ENCODE measurements at places on chromosomes 11 and 22. TPM values are rescaled to one million over a fixed set of nuclear protein-coding genes. Genes with fewer than 3 reads are reported as not detected.

The NR1H3 gene
- total RNA-seq = 25.5 TPM

The FAT3 gene
- total RNA-seq = 35.1 TPM

The ARHGAP8 gene
- total RNA-seq = 166 TPM

The UCP3 gene
- 4.5 TPM for total RNA-seq

The SNX15 gene
- total RNA-seq = 19.2 TPM

The CSF2RB gene
- 0.56 TPM for total RNA-seq

The TRMT2A gene
- total RNA-seq = 78.1 TPM

The FAM227A gene
- 10.3 TPM for total RNA-seq

The LYVE1 gene
- 0.25 TPM for total RNA-seq

The SYT7 gene
- total RNA-seq = 9.4 TPM

All from mesothelial cell of epicardium (in vitro differentiated cells).